ENCODE measurements at places on chromosomes 13 and 19. TPM values are rescaled to one million over a fixed set of nuclear protein-coding genes. Genes with fewer than 3 reads are reported as not detected.

The TMEM86B gene
- total RNA-seq: 12.6 TPM

The CD33 gene
- total RNA-seq: not detected

The LGALS14 gene
- not detected for total RNA-seq

The APLP1 gene
- not detected for total RNA-seq

The CDC37 gene
- total RNA-seq: 172 TPM

The IGFL2 gene
- total RNA-seq: not detected

The CFAP97D2 gene
- not detected for total RNA-seq

The NAXD gene
- total RNA-seq: 32.7 TPM

The FCAR gene
- 0.20 TPM for total RNA-seq
